Muscle of arm (tissue), 14 donors: ENCODE measurements at places on chromosomes 3 and 15. TPM values are rescaled to one million over a fixed set of nuclear protein-coding genes. Genes with fewer than 3 reads are reported as not detected.

DNA sequence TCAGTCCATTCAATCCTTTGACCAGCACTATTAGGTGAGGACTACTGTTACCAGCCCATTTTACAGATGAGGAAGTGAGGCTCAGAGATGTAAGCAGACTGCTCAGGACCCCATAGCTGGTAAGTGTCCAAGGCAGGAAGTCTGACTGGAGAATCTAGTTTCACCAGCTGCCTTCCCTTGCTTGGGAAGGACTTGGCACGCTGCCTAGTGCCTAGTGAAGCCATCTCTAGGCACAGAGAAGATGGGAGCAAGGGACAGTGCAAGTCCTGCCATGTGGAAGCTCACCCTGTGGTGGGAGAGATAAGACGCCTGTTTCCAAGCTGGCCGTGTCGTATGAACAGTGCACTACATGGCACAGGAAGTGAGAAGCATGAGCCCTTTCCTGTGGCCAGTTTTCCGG, 111.8 kb upstream of the TMC3 start:
- no peak for DNase-seq

DNA sequence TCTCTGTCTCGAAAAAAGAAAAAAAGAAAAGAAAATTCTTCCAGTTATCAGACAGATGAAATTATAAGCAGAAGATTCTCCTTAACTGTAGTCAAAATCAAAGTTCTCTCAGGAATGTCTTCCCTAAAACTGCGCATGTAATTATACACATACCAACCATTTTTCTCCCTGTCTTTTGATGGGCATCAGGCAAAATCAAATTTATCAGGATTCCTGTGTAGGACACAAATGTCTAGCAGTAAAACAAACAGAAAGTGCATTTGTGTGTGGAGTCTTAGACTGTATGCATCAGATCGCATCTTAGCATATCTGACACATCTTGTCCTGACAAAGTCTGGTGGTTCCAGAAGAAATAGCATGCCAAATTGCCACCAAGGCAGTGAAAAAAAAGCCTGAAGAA, 3.9 kb upstream of the ARPIN start:
- no peak for DNase-seq

DNA sequence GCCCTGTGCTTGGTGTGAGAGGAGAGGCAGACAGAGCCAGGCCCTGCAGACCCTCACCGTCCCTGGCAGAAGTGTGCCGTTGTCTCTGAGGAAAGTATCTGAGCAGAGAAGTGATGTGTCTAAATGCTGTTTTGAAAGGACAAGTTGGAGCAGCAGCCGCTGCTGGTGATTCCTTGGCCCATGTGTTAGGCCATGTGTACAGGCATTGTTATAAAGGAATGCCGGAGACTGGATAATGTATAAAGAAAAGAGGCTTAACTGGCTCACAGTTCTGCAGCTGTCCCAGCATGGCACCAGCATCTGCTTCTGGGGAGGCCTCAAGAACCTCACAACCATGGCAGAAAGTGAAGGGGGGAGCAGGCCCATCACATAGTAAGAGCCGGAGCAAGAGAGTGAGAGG, 334.6 kb upstream of the ATP10A start:
- DNase-seq, result no peak

- no peak for DNase-seq
Observed at GRCh38 chr15:52657338-52657737, 21.9 kb downstream of the ATOSA start.

Gene PYGO1
- polyA plus RNA-seq, result 10.2 TPM

Gene FGF7
- polyA plus RNA-seq, result 34.8 TPM
